Gastrocnemius medialis (tissue), 4 donors: ENCODE measurements at places on chromosomes 12 and 14. TPM values are rescaled to one million over a fixed set of nuclear protein-coding genes. Genes with fewer than 3 reads are reported as not detected.

The CEBPE gene
- not detected for total RNA-seq

The TC2N gene
- 3.2 TPM for total RNA-seq

The KRT8 gene
- total RNA-seq = 3.1 TPM

The OGFOD2 gene
- 7.3 TPM for total RNA-seq

The CLMN gene
- total RNA-seq = 3.8 TPM

The CCDC198 gene
- total RNA-seq = not detected

The AREL1 gene
- total RNA-seq = 30.1 TPM

The ALX1 gene
- not detected for total RNA-seq

The FBXO33 gene
- total RNA-seq = 8.0 TPM

The NUP37 gene
- 26.6 TPM for total RNA-seq

The SYNDIG1L gene
- not detected for total RNA-seq

The OR4E2 gene
- not detected for total RNA-seq

The MANSC4 gene
- not detected for total RNA-seq

The ADGRD1 gene
- 9.2 TPM for total RNA-seq

The PIWIL1 gene
- total RNA-seq = not detected

The REC8 gene
- total RNA-seq = 0.27 TPM

The LRRC10 gene
- not detected for total RNA-seq

The MYRFL gene
- 1.1 TPM for total RNA-seq

The TBC1D30 gene
- 0.07 TPM for total RNA-seq

The SLC39A9 gene
- 22.0 TPM for total RNA-seq

The RNU4-1 gene
- not detected for total RNA-seq

The VRTN gene
- total RNA-seq = not detected

The BMP4 gene
- 9.4 TPM for total RNA-seq
